ENCODE measurements at places on chromosomes 6 and 20.

DNA sequence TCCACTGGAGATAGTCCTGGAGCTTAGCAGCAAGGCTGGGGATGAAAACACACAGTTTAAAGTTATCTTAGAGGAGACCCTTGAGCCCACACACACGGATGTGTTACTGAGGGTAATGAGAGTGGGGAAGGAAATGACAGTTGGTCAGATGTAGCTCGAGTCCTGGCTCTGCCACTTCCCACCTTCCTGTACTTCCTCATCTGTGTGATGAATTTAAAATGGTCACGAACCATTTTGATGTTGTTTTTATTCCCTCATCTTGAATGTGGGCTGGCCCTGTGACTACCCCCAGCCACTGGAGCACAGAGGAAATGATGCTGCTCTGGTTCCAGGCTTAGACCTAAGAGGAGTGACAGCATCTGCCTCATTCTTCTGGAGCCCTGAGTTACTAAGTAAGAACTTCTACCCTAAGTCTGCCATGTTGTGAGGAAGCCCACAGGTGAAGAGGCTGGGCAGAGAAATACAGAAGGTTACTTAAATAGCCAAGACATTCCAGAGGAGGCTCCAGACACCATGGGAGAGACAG, 141.2 kb downstream of the NRN1 start:
- no peak for DNase-seq

DNA sequence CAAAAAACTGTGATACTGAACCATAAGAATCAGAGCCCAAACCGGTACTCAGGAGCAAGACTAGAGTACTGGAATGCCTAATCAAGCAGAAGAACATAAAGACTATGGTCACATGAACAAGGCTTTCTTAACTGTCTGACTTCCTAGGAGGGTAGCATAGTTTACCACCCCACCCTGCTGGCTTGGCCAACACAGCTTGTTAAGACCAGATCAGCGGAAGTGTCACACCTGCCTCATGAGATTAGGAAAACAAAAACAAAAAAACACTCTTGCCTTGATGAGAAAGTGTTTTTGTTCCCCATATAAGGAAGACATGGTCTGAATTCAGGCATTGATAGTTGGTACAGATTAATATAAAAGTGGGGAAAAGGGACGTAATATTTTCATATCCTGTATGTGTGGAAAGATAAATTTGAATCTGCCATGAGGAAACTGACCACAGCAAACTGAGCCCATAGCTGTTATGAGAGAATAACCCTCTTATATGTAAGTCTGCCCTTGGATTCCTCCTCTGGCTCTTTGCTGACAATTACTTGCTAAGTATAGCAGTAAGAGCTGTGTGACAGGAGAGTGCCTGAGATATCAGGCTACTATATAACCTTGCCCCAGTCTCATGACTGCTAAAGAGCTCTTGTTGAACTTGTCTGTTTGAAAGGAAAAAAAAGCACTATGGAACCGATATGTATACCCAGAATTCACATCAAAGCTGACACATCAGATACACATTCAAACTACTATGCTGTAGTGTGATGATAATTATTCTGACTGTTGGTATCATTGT, 197.1 kb downstream of the EPHA7 start:
- no peak for DNase-seq

GRCh38 chr20:23161968-23162696, 76.0 kb upstream of the CD93 start:
- DNase-seq = peak; percentile 76

GRCh38 chr6:107666084-107666980, 157.8 kb downstream of the SCML4 start:
- DNase-seq = no peak

- DNase-seq = no peak
Observed at GRCh38 chr6:2546901-2547300, 203.8 kb downstream of the MYLK4 start.

DNA sequence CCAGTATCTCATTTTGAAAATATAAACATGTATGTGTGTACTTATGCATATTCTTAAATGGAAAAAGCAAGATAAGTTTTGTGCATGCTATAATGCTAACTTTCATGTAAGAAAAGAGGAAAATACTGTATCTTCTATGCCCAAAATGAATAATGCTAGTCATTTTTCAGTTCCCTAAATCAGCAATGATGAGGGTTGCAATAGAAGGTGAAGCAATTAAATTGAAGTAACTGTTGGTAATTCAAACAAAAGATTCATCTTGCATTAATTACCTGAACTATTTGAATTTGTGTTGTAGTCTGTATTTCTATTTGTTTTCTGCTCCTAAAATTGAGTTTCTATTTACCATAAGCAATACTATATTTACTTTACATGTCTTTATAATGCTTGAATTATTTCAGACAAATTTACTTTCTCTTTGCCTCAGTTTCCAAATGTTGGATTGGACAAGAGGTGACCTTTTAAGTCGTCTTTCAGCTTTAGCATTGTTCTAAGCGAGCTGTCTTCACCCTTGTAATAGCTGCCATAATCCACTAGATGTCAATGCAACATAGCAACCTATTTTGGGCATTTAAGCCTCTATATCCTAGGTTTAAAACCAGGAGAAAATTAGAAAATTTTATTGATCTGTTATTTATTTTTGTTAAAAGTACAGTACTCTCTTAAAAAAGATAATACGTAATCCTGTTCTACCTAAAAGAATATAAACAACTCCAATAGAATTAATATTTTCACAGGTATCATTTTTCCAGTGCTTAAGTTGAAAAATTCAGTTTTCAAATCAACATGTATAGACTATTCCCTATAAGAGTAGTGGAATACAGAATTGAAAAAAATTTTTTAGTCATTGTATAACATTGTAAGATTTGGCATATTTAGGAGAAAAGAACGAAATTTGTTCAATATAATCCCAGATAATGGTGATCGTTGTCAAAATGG, 52.3 kb upstream of the IFNGR1 start:
- DNase-seq = peak; percentile 34

- no peak for DNase-seq
Observed at GRCh38 chr6:146871611-146872425, 273.0 kb downstream of the ADGB start.

DNA sequence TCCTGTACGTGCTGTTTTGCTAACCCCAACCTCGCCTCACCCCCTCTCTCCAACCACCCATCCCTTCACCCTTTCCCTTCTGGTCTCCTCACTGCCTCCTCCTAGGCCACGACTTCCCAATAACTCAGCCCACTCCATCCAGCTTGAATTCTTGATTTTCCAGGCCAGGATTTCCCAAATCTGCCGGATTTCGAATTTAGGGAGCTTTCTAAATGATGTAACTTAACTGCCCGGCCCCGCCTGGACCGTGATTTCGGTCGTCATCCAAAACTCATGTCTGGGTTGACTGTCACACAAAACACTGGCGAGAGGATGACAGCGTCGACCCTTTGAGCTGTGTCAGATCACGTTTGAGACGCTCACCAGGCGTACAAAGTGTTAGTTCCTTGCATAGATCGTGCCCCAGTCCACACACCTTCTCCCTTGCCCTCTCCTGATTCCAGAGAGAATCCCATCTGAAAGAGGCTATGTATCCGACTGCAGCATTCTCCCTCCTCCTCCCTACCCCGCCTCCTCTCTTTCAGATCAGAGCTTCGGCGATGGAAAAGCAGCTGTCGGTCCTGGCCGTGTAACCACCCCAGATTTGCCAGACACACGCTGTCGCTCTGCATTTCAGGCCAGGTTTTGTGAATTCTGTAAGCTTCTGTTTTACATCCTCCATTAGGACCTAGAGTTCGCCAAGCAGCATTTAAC, 168.2 kb downstream of the GPX5 start:
- DNase-seq = no peak

DNA sequence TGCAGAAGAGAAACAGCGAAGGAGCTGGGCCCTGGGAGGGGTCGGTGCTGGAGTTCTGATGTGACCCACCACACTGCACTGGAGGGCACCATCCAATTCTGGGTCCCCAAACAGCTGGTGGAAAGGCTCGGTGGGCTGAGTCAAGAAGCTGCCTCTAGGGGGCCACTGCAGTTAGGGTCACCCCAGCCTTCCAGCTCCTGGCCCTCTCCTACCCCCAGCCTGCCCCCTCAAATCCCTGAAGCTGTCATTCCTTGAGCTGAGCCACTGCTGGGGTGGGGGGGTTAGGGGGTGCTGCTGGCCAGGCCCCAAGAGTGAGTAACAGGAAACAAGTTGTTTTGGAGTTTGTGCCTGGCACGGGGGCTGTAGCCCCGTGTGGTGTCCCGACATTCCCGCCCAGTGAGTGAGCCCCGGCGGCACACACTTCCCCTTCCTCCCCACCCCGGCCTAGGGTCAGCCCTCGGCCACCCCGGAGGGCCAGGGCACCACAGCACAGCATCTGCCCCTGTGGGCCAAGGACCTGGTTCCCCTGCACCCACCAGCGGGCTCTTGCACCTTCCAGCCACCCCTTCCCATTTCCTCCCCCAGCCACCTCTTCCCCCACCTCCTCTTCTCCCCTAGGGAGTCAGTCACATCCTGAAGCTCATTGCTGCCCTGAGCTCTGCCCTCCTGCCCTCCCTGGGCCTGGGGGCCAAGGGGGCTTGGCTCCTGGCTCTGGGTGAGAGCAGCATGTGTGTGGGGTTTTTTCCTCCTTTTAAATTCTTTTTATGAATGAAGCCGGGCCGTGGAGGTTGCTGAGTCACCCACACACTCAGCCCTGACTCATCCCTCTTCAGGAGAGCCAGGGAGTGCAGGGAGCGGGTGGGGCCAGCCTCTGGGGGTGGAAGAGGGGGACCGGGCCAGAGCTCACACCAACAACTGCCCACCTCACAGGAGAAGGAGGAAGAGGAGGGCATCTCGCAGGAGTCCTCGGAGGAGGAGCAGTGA, 4.6 kb downstream of the SMIM29 start:
- DNase-seq = peak; percentile 93

- no peak for DNase-seq
Observed at GRCh38 chr6:159118924-159119323, 50.3 kb upstream of the FNDC1 start.

- no peak for DNase-seq
Observed at GRCh38 chr6:43879722-43880121, 109.7 kb downstream of the VEGFA start.

GRCh38 chr6:100614933-100615332, 150.2 kb upstream of the SIM1 start:
- no peak for DNase-seq

DNA sequence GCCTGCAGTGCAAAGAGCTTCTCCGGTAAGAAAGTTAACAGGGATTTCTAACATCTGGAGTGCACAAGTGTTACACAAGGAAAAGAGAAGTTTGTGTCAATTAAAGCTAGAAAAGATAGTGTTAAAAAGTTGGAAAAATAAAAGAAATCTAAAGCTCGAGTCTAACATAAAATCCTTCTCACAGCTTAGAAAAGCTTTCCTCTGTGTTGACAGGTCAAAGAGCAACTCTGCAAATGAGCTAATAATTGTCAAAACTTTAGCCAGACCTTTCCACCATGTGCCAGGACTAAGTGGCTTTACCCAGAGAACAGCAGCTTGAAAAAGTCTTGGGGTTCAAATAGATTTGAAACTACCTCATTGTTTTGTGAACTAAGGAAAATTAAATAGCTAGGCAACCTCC, 14.8 kb downstream of the PTPRK start:
- DNase-seq = no peak

- DNase-seq = no peak
Observed at GRCh38 chr6:169533301-169534038, 168.4 kb downstream of the WDR27 start.

- no peak for DNase-seq
Observed at GRCh38 chr6:56520218-56520617, 122.5 kb downstream of the DST start.

DNA sequence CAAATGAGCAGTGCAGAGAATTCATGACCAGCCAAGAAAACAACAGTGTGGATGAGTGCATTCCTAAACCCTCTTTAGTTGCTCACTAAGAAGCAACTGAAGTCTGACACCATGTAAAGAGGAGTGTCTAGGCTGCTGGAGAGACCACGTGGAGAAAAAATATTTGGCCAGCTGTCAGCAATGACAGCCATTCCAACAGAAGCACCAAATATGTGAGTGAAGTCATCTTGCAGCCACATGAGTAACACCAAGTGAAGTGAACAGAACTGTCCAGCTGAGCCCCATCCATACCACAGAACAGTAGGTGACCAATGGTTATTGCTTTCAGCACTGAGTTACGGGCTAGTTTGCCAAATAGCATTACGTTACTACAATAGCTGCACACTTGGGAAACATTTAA, 89.4 kb downstream of the TBXT start:
- DNase-seq = no peak

DNA sequence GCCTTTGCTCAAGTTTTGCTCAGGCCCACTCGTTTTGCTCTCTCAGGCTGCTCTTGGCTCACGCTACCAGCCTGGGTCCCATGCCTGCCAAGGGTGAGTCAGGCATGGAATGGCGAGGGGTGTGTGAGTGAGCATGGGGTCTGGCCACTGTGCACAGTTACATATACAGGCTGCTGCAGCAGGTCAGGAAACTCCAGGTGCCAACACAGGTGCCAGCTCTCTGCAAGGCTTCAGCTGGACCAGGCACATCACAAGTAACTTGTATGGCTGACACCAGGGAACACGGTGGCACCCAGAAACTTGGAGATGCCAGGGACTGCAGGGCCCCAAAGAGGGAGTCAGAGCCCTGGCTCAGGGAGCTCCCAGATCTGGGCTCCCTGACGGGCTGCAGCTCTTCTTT, 146.8 kb downstream of the BTBD3 start:
- DNase-seq = no peak

- peak; percentile 31 for DNase-seq
Observed at GRCh38 chr20:59912609-59913008, 20.8 kb downstream of the SYCP2 start.

DNA sequence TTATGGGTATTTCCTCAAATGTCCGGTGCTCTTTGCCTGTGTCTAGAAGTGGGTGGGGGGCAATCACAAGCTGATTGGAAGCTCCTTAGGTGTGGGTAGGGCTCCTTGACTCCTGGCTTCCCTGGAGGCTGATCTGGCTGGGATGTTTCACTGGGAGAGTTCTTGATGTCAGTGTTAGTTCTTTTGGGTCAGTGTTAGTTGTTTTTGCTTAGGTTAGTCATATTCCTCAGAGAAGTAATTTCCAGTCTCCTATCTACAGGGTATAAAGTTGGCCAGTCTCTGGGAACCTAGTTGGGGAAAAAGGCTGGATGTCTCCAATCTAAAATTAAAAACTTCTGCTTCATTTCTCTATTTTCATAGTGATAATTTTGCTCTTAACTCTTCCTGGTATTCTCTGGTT, 23.6 kb downstream of the CDC5L start:
- no peak for DNase-seq

GRCh38 chr6:170049641-170050561, 241.0 kb downstream of the DLL1 start:
- no peak for DNase-seq

DNA sequence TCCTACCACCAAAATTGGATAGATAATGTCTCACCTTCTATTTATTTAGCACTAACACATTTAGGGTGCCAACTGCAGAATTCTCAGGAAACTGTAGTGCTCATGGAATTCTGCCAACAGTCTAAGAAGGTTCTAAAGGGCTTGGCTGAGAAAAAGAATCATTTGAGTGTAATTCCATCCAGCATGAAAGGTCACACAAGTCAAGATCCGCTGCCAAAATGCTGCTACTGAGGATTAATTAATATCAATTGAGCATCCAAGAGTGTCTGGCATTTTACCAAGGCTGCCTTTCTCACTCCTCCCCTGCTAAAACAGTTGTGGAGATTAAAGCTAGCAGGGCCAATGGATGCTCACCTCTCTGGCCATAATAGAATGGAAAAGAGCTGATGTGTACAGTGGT, 112.7 kb downstream of the FHL5 start:
- DNase-seq = no peak

- peak; percentile 90 for DNase-seq
Observed at GRCh38 chr20:35207950-35208611, 18.4 kb upstream of the MMP24 start.

- peak; percentile 65 for DNase-seq
Observed at GRCh38 chr6:108622641-108623298, 62.1 kb downstream of the FOXO3 start.

Measured in erythroblast (primary cell).